GM06990 (cell line): ENCODE measurements at places on chromosomes 5 and 9.

DNA sequence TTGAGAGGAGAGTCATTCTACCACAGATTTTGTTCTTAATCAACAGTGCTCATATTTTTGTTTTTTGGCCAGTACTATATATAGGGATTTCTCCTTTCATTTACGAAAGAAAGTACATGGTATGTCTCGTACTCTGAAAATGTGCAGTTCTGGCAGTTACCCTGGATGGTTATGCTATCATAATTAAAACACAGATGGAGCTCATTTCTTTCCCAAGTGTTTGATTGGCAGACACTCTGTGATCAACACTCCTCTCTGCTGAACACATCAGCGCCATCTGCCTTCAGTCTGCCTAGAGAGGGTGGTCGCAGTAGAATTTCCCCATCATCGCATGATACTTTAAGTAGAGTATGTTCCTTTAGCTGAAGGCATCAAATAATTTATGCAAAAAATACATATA lies 64.5 kb downstream of the PAM start:
- no peak for DNase-seq

GRCh38 chr5:169861934-169862333 lies 118.4 kb downstream of the INSYN2B start:
- DNase-seq = no peak

- no peak for DNase-seq
Observed at GRCh38 chr9:124267271-124267807, 9.6 kb downstream of the NEK6 start.

DNA sequence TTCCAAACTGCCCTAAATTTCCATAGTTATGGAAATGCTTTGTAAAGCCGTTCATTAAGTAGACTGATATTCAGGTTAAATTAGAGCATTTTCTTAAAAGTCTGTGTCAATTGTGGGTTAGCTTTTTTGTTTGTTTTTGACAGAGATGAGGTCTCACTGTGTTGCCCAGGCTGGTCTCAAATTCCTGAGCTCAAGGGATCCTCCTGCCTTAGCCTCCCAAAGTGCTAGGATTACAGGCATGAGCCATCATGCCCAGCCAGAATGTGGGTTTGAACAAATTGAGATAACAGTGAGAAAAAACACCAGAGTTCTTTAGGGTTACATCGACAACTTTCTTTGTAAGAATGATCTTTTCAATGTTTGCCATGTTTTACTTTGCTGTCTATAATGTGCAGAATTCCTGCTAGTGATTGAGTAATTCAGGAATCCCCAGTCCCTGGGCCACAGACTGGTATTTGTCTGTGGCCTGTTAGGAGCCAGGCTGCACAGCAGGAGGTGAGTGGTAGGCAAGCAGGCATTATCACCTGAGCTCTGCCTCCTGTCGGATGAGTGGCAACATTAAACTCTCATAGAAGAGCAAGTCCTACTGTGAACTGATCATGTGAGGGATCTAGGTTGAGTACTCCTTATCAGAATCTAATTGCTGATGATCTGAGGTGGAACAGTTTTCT lies 80.5 kb downstream of the RAI14 start:
- no peak for DNase-seq

- no peak for DNase-seq
Observed at GRCh38 chr9:113390192-113390960, 10.7 kb downstream of the ALAD start.

DNA sequence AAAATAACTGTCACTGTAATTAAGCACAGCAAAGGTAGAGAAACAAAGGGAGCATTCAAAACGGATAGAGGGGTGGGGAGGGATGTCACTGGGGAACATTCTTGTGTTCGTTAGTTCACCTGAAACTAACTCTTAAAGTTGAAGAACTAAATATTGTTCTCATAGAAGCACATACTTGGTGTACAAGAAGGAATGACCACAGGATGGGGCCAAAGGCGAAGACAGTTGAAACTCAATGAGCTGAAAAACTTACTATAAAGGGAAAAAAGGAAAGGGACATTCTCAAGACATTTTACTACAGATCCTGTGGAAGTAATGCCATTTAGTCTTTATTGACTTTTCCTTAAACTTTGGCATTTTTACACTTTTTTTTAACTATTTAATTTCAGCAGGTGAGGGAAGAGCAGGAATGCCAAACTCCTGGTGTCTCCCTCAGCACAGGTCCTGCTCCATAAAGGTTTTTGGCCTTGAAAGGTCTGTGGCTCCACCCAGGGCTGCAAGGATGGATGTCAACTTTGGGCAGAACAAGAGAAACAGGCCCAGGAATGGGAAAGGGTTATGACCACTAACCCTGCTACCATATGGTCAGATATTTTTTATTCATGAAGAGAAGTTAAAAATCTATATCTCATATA lies 197.6 kb upstream of the RASA1 start:
- DNase-seq = no peak

DNA sequence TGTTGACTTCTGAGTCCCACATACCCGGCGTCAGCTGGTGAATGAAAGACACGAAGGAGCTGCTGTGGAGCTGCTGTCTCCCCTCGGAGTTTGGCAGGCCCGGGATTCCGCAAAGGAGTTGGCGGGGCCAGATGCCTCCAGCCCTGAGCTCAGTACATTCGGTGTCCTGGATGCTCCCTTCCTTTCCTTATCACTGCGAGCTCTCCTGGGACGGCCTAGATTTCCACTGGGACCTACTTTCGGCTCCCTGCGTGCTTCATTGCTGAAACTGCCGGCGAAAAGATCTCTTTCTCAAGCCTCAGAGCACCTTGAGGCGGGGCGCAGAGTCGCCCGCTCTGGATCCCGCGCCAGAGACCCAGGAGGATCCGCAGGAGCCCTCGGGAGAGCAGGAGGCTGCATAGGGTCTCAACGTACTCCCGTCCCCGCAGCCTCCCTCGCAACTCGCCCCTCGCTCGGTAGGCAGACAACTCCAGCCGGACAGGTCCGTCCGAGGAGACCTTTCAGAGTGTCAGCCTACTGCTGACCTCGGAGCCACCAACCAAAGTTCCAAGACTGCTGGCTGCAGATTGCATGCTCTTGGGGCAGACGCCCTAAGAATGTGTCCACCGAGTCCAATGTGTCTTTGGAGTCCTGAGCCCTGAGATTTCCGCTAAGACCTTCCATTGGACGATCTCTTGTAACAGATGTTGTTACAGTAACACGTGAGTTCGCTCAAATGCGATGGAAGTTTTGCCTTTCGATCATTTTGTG lies 6.1 kb downstream of the ANXA2R start:
- DNase-seq = no peak

GRCh38 chr5:129670957-129671500 lies 76.9 kb upstream of the MINAR2 start:
- no peak for DNase-seq

DNA sequence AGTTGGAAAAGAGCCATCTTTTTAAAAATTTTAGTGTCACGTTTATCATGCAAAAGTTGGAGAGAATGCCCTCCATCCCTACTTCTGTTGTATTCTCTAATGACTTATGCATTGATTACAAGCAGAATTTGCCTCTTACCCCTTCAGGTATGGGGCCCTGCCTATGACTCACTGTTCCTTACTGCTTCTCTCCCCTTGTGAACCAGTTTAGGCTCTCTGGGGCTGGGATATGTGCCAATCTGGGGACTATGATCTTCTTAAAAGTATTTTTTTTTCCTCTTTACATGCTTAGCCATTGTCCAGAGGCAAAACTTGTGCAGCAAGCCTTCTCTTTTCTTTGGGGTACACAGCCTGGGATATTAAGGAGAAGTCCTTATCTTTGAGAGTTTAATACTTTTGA lies 37.4 kb downstream of the CAMK4 start:
- no peak for DNase-seq

DNA sequence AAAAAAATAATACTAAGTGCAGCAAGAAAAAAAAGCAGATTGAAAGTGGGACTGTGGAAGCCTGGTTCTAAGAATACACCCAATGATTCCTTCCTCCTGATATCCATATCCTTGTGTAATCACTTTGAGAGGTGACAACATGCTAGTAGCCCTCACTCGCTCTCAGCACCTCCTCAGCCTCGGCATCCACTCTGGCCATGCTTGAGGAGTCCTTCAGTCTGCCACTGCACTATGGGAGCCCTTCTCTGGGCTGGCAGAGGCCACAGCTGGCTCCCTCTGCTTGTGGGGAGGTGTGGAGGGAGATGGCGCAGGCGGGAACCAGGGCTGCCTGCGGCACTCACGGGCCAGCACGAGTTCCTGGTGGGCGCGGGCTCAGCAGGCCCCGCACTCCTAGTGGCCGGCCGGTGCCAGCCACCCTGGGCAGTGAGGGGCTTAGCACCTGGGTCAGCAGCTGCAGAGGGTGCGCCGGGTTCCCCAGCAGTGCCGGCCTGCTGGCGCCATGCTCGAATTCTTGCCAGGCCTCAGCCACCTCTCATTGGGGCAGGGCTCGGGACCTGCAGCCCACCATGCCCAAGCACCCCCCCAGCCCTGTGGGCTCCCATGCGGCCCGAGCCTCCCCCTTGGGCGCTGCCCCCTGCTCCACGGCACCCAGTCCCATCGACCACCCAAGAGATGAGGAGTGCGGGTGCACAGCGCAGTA lies 24.5 kb upstream of the SELENOP start:
- no peak for DNase-seq

GRCh38 chr5:5164163-5164562 lies 24.0 kb downstream of the ADAMTS16 start:
- DNase-seq = no peak
